Activated T-helper 9 cell treated with anti-CD3 and anti-CD28 coated beads, Interleukin-2, amount 50 U/mL, for 16 hours (primary cell): ENCODE measurements at places on chromosomes 11 and 22.

DNA sequence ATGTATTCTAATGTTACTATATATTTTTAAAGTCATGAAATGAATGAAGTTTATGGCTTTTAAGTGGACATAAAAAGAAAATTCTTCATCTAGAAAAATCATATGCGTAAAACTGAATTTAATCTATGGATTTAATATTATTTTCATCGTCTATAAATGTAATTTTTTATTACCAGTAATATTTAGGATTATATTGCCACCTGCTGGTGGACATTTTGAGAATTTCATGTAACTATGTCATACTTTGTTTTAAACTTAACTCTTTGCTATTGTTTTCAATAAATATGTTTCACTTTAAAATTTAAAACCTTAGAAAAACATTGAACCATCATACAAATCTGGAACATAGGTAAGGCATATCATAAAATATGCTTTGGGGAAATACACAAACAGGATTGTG is 66.5 kb upstream of the CEP126 start:
- no peak for DNase-seq

DNA sequence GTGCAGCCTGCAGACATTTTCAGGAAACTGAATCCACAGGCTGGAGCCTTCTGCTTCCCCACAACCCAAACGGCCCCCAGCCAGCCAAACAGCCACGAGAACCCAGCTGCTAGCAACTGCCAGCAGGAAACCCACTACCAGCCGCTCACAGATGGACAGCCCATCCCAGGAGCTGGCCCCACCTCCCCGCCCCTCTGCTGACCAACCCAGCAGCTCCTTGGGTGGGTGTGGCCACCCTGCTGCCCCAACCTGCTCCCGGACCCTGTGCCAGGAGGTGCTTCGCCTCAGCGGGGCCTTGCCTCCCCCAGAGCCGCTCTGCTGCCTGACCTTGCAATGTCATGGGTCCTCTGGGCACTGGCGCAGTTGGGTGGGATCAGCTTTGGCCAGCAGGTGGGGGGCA is 8.2 kb upstream of the CCDC188 start:
- no peak for DNase-seq

GRCh38 chr11:133506551-133507094 is 25.7 kb downstream of the OPCML start:
- no peak for DNase-seq

DNA sequence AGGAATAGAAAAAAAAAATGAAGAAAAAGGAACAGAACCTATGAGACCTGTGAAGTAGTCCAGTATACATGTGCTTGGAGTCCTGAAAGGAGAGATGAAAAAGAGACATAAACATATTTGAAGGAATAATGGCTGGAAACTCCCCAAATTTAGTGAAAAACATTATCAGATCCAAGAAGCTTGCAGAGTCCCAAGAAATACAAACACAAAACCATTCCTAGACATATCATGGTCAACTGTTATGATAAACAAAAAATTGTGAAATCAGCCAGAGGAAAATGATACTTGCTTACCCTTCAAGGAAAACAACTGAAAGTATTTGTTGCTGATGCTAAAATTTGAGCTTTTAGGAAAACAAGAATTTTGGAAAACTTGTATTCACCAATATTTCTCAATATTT is 250.1 kb downstream of the DDX10 start:
- DNase-seq: no peak

- no peak for DNase-seq
Measured at GRCh38 chr11:34719303-34719848, 98.5 kb downstream of the EHF start.

DNA sequence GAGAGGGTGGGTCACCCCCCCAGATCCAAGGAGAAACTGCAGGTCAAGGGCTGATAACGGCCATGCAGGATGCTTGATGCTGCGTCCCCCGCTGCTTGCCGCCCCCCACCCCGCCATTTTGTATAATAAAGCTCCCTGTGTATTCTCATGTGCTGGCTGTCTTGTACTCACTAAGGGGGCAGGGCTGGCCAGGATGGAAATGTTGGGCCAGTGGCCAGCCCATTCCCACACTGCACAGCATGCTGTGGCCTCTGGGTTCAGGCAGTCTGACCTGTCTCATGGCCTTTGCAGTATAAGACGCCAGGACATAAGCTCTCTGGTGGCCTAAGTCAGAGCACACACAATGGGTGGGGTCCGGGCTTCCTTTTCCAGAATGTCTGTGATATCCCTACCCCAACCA is 421 bp upstream of the PRR33 start:
- DNase-seq: no peak

DNA sequence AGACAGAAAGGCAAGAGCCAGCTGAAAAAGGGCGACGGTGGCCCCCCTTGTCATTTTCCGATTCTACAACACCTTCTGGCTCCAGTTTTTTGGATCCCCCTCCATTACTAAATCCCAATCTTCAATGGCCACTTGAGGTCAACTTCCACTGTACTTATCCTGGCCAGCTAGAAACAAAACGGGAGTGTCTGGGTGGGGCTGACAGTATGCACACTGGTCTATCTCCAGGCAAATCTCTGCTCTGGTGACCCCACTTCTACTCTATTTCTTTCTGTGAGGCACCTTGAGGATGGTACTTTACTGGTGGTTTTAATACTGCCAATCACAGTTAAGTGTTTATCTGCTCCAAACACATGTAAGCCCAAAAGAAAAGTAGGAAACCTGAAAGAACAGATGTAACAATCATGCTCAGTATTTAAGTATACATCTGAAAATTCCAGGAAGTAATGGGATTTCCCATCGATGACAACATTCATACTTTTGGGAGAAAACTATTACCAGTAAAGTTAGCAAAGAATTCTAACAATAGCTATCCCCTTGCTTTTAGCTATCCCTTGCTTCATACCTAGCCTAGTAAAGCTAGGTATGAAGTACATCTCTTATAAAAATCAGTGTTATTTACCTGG is 16.0 kb downstream of the CDON start:
- DNase-seq: no peak

GRCh38 chr11:128473636-128474035 is 113.7 kb downstream of the ETS1 start:
- no peak for DNase-seq

- no peak for DNase-seq
Measured at GRCh38 chr11:61146416-61146815, 14.8 kb downstream of the VPS37C start.

GRCh38 chr11:121933294-121933693 is 182.7 kb downstream of the BLID start:
- no peak for DNase-seq

GRCh38 chr11:12800032-12800671 is 125.9 kb downstream of the TEAD1 start:
- DNase-seq: no peak

GRCh38 chr11:58495906-58496305 is 12.0 kb downstream of the OR5B21 start:
- no peak for DNase-seq

- DNase-seq: no peak
Measured at GRCh38 chr11:76114238-76114637, 92.1 kb downstream of the WNT11 start.

DNA sequence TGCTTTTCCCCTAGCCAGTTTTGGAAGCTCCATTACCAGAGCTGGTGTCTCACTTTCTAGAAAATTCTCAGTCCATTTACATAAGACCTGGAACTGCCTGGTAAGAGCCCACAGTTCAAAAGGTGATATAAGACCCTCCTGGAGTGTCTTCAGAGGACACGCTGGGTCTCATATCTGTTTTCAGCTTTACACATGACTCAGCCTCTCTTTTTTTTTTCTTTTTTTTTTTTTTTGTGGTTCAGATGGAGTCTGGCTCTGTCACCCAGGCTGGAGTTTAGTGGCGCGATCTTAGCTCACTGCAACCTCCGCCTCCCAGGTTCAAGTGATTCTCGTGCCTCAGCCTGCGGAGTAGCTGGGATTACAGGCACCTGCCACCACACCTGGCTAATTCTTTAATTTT is 30.7 kb downstream of the WEE1 start:
- DNase-seq: no peak

GRCh38 chr11:71418643-71419042 is 29.6 kb downstream of the DHCR7 start:
- no peak for DNase-seq

DNA sequence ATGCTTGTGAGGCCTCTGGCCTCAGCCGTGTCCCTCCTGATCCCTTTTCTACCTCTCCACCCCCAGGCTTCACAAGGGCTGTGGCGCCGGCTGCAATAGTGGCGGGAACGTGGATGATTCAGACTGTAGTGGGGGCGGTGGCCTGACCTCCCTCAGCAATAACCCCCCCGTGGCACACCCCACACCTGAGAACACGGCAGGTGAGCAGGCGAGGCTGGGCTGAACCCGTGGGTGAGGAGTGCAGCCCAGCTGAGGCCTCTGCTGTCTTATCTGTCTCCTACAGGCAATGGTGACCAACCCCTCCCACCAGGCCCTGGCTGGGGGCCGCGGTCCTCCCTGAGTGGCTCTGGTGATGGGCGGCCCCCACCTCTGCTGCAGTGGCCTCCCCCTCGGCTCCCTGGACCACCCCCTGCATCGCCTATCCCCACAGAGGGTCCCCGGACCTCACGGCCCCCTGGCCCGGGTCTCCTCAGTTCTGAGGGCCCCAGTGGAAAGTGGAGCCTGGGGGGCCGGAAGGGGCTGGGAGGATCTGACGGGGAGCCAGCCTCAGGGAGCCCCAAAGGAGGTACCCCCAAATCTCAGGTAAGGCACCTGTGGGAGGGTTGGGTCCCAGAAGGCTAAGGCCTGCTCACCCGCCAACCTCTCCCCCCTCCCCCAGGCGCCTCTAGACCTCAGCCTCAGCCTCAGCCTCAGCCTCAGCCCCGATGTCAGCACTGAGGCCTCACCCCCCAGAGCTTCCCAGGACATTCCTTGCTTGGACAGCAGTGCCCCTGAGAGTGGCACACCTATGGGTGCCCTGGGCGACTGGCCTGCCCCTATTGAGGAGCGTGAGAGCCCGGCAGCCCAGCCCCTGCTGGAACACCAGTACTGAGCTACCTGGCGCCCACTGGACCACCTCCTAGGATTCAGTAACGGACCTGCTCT is 1.5 kb upstream of the SIPA1 start:
- DNase-seq: no peak

DNA sequence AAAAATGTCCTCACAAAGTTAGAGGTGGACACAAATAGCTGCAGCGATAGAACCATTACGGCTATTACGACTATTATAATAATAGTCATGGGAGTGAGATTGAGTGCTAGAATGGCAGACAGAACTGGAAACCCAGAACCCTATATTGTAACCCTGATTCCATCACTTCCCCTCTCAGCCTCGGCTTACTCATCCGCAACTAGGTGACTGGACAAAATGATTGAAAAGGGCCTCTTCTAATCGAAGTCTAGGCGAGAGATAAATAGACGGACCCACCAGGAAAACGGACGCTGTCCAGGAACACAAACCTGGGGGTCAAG is 629 bp downstream of the PSMA1 start:
- peak; percentile 6 for DNase-seq

DNA sequence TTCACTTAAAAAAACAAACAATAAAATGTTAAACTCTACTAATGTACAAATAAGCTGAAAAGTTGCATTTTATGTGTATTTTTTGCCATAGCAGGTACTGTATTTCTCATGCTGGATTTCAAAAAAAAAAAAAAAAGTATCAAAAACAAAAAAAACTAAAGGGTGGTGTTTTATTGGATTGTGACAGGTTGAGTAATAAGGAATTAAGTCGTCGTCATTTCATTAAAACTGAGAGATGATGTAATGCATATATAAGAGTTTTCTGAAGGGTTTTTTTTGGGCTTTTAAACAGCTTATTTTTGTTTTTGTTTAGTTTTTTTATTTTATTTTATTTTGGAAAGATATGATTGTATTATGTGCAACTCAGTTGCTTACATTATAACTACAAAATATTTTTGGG is 10.9 kb upstream of the ADSL start:
- no peak for DNase-seq

DNA sequence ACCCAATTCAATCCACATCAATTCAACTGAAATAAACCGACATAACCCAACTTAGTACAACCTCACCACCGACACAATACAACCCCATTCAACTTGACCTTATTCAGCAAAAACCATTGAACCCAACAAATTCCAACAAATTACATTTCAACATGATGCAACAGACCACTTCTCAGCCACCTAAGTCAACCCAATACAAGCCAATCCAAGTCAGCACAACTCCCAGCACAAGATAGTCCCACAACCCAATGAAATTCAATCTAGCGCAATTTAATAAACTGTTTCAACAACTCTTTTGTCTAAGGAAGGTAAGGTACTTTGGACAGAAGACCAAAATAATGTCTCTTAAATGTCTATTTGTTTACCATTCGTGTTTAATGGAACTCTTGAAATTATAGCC is 226.0 kb downstream of the MIAT start:
- DNase-seq: no peak

DNA sequence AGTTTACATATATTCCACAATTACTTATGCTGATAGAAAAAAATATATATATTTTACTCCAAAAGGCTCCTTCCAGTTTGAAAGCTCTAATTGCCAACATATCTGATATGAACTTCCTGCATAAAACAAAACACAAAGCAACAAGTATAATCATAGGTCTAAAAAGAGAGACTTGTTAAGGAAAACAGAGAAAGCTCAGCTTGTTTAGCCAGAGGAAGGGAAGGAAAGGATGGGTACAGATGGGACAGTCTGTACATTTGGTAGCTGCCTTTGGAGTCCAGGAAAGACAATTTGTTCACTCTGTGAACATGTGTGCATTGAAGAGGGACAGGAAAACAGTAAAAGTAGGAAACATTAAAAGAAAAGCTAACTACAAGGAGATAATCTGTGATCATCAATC is 45.7 kb upstream of the AKIP1 start:
- DNase-seq: no peak

- no peak for DNase-seq
Measured at GRCh38 chr11:66696146-66696545, 18.5 kb upstream of the RBM4B start.

- no peak for DNase-seq
Measured at GRCh38 chr11:10520562-10520961, 20.4 kb downstream of the RNF141 start.

- DNase-seq: no peak
Measured at GRCh38 chr11:72869831-72870230, 55.6 kb downstream of the ATG16L2 start.

DNA sequence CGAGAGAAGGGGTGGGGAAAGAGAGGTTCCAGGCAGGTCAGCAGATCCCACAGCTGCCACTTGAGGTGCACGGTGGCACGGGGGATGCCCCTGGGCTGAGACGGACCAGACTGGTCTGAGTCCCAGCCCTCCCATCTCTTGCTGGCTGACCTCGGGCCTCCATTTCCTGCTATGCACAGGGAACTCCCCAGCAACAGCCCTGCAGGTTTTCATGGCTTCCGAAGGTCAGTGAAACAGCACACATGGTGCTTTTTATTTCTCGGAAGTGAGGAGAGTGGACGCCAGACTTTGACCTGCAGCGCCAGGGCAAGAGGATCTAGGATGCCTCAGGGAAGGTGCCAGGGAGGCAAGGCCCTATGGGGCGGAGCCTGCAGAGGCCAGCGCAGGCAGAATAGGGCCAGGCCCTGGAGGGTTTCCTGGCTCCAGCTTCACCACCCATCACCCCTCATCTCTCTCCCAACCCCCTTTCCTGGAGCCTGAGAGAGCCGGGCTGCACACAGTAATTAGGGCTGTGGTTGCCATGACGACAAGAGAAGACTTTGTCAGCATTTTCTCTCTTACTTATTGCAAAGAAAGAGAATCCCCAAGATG is 29.5 kb downstream of the SLC22A12 start:
- DNase-seq: no peak

- DNase-seq: no peak
Measured at GRCh38 chr11:44340656-44341055, 30.7 kb upstream of the ALX4 start.
